ENCODE measurements at places on chromosomes 2 and 18.

GRCh38 chr18:77173275-77174030 is 40.9 kb upstream of the MBP start:
- no peak for DNase-seq

GRCh38 chr2:25899404-25899970 is 21.2 kb upstream of the ASXL2 start:
- DNase-seq, result no peak

DNA sequence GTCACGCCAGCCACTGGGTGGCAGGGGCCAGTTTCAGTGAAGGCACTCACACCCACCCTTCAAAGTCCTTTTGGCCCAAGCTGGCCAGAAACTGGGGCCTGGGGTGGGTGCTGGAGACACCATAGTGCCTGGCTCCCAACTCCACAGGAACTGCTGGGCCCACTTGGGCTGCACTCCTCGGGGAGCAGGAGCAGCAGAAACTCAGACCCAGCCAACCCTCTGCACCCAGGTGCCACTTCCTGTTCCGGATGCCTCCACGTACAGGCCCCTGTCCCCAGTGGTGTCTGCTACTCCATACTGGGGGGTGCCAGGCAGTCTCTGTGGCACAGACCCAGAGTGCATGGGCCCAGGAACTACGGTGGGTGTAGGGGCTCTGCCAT is 42.5 kb upstream of the ZNF519 start:
- DNase-seq, result no peak

GRCh38 chr2:20444101-20444992 is 2.5 kb upstream of the RHOB start:
- DNase-seq, result no peak

- no peak for DNase-seq
Measured at GRCh38 chr2:42856106-42856860, 63.9 kb upstream of the HAAO start.
